ENCODE measurements at places on chromosomes 16 and 17. TPM values are rescaled to one million over a fixed set of nuclear protein-coding genes. Genes with fewer than 3 reads are reported as not detected.

DNA sequence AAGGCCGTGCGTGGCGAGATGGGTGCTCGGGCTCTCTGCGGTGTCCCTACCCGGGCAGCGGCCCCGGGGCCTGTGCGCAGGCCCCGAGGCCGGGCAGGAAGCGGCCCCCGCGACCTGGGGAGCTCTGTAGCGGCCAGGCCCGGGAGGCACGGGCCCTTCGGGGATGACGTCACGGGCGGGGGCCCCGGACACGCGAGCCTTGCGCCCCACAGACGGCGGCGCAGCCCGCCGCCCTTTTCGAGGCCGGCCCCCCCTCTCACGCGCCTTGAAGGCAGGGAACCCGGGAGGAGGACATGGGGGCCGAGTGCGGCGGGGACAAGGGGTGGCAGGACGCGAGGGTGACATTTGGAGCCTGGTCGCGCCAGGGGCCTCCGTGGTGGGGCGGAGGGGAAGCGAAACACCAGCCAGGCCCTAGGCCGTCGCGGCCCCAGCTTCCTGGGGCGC is 1.1 kb downstream of the RAI1 start:
- peak overlapping the region; percentile 92 for H3K27ac ChIP-seq
- H3K36me3 ChIP-seq: no peaks in the 10 kb centered on the region
- no peaks in the 10 kb centered on the region for H3K27me3 ChIP-seq
- peaks cover 65% of the 10 kb centered on the region for H3K4me1 ChIP-seq
- DNase-seq: peak; percentile 54

The CDH1 gene
- total RNA-seq: 0.11 TPM

The RCVRN gene
- total RNA-seq: 0.47 TPM

GRCh38 chr17:78019976-78020716 is 61.6 kb downstream of the TNRC6C start:
- H3K27me3 ChIP-seq: no peaks in the 10 kb centered on the region
- no peak for DNase-seq
- H3K36me3 ChIP-seq: peaks cover 5% of the 10 kb centered on the region
- peaks cover 30% of the 10 kb centered on the region for H3K4me1 ChIP-seq

GRCh38 chr17:37766971-37767370 is 22.1 kb upstream of the HNF1B start:
- H3K27ac ChIP-seq: no peak overlapping the region
- no peaks in the 10 kb centered on the region for H3K4me1 ChIP-seq
- H3K4me3 ChIP-seq: no peak overlapping the region
- peaks cover 76% of the 10 kb centered on the region for H3K27me3 ChIP-seq
- DNase-seq: no peak
- no peaks in the 10 kb centered on the region for H3K36me3 ChIP-seq

DNA sequence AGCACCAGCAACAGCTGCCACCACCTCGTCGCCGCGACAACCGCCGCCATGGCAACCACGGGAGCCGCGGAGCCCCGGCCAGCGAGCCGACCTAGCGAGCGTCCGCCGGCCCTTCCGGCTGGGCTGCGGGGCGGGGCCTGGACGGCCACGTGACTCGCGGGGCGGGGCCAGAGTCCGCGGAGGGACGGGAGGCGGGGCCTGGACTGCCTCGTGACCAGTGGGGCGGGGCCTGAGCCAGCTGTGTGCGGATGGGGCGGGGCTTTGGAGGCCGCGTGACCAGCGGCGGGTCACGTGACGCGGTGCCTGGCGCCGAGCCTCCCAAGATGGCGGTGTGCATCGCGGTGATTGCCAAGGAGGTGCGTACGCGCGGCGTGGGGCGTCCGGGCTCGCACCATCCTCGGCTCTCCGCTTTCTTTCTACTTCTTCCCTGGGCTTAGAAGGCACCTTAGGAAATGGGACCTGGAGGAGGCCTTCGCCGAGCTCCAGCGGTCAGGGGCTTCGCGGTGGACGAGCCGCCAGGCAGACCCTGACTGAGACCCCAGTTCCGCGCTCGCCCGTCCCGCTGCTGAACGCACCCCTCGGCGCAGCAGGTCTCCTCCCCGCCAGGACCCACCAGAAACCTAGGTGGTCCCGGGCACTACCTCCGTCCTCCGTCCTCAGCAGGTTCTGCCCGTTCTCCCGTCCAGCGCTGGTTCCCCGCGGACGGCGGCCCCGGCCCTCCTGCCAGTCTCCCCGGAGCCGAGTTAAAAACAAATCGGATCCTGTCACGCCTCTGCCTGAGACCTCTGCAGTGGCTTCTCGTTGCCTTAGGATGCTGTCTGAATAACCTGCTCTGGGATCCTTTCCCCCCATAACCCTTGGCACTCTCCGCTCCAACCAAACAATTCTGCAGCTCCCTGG is at the start of the genes GALNS and TRAPPC2L:
TSS of gene GALNS (minus strand) at position 120 of the 900 bp plus-strand sequence. CDS start at position 50, 70 bp downstream.
TSS of gene TRAPPC2L (plus strand) at position 300 of the 900 bp plus-strand sequence. CDS start at position 324, 24 bp downstream.
- H3K4me1 ChIP-seq: peaks cover 32% of the 10 kb centered on the region
- peaks cover 28% of the 10 kb centered on the region for H3K36me3 ChIP-seq
- peak within 1 kb of the TSS; percentile 92 for H3K27ac ChIP-seq
- H3K4me3 ChIP-seq: peak within 1 kb of the TSS; percentile 98
- DNase-seq: peak; percentile 99

The ITGA2B gene
- 0.91 TPM for total RNA-seq

- no peak for DNase-seq
- no peak overlapping the region for H3K27ac ChIP-seq
- H3K27me3 ChIP-seq: no peaks in the 10 kb centered on the region
These were observed 3.7 kb upstream of the DPEP2 start for GRCh38 chr16:68003031-68003430.

The SLC13A2 gene
- total RNA-seq: not detected

The ZP2 gene
- total RNA-seq: not detected

The KCNJ12 gene
- total RNA-seq: 12.3 TPM

DNA sequence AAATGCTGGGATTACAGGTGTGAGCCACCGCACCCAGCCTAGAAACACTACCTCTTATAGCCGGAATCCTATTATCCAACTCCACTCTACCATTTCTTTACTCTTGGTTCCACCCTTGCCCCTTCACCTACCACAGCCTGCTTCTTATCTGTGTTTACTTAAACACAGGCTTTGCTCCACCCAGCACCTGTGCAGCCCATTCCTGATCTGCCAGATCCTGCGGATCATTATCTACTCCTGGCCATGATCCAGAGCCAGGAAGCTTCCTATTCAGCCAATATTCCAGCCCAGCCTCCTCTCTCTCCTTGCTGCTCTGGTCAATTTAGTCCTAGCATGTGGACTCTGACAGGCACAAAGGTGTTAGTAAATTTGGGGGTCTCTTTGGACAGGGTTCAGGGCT is 98.8 kb upstream of the MED13 start:
- peaks cover 16% of the 10 kb centered on the region for H3K27me3 ChIP-seq
- no peaks in the 10 kb centered on the region for H3K4me1 ChIP-seq
- H3K27ac ChIP-seq: no peak overlapping the region
- no peaks in the 10 kb centered on the region for H3K36me3 ChIP-seq

DNA sequence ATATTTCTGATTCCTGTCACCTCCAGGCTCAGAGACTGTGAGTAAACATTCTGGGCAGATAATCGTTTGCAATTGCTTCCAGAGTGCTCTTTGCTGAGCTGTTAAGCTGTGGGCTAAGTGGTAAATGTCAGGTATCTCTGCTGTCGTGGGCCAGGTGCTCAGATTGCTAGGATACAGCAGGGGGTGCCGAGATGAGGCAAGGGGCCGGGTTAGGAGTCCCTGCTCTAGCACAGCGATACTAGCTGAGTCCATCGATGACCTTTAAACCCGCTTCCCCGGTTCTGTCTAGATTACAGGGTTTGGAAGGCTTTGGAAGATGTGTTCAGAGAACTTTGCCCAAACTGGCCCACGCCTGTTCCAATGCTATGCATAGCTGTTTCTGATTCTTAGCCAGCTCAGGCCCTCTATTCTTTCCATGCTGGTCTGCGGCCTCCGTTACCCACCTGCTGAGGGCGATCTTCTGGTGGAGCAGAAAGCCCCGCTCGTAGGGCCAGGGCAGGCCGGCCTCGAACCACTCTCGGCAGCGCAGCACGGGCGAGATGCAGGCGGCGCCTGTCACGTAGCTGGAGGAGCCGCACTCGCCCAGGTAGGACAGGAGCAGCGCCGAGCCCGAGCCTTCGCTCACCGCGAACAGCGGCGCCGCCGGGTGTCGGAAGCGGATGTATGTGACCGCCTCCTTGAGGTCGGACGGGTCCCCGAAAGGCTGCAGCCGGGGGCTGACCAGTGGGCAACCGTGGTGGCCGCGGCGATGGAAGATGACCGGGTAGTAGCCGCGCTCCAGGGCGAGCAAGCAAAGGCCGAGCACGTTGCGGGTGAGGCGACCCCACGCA is 979 bp downstream of the ABHD15 start:
- H3K4me3 ChIP-seq: peak overlapping the region; percentile 77
- DNase-seq: no peak
- peaks cover 75% of the 10 kb centered on the region for H3K4me1 ChIP-seq
- peak overlapping the region; percentile 92 for H3K27ac ChIP-seq
- no peaks in the 10 kb centered on the region for H3K27me3 ChIP-seq

GRCh38 chr17:82213251-82214011 is 789 bp upstream of the CCDC57 start:
- peak overlapping the region; percentile 85 for H3K27ac ChIP-seq
- peak overlapping the region; percentile 98 for H3K4me3 ChIP-seq

DNA sequence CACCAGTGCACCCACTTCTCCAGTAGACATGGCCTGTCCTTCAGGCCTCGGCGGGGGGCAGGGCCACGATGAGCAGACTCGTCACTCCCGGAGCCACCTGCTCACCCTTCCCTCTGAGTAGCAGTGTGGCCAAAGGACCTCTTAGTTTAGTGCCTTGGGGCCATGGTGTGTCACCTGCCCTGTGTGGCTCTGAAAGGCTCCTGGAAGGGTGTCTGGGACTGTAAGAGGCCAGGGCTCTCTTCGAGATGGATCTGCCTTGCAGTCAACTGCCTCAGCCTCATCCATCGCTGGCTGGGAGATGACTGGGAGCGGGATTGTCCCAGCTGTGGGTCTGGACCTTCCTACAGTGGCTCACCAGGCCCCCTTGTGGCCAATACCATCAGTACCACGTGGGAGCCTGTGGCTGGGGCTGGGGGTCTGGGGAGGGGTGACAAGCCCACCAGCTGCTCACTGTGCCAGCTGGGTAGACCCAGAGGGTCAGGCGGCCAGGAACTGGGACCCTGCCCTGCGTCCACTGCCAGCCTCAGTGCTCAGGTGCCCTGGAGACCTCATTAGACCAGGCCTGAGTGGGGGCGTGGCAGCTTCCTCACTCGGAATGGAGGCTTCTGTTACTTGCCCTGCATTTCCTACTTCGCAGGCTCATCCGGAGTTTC is 133.4 kb downstream of the OR1D5 start:
- peaks cover 3% of the 10 kb centered on the region for H3K4me1 ChIP-seq
- H3K36me3 ChIP-seq: peaks cover 4% of the 10 kb centered on the region
- no peak overlapping the region for H3K4me3 ChIP-seq
- H3K27me3 ChIP-seq: no peaks in the 10 kb centered on the region

- no peak overlapping the region for H3K27ac ChIP-seq
- no peaks in the 10 kb centered on the region for H3K27me3 ChIP-seq
- H3K4me3 ChIP-seq: no peak overlapping the region
- H3K4me1 ChIP-seq: peaks cover 64% of the 10 kb centered on the region
These were observed 16.3 kb downstream of the FAM117A start for GRCh38 chr17:49747632-49748031.

GRCh38 chr16:1088295-1089170 is 7.5 kb downstream of the C1QTNF8 start:
- peak overlapping the region; percentile 64 for H3K4me3 ChIP-seq
- no peaks in the 10 kb centered on the region for H3K36me3 ChIP-seq
- peaks cover 37% of the 10 kb centered on the region for H3K4me1 ChIP-seq
- H3K27me3 ChIP-seq: peaks cover 74% of the 10 kb centered on the region

- no peaks in the 10 kb centered on the region for H3K36me3 ChIP-seq
- peak overlapping the region; percentile 51 for H3K27ac ChIP-seq
- H3K27me3 ChIP-seq: peaks cover 3% of the 10 kb centered on the region
- peaks cover 27% of the 10 kb centered on the region for H3K4me1 ChIP-seq
- no peak for DNase-seq
- H3K4me3 ChIP-seq: no peak overlapping the region
These were observed 13.1 kb downstream of the ADCY7 start for GRCh38 chr16:50279504-50279865.

DNA sequence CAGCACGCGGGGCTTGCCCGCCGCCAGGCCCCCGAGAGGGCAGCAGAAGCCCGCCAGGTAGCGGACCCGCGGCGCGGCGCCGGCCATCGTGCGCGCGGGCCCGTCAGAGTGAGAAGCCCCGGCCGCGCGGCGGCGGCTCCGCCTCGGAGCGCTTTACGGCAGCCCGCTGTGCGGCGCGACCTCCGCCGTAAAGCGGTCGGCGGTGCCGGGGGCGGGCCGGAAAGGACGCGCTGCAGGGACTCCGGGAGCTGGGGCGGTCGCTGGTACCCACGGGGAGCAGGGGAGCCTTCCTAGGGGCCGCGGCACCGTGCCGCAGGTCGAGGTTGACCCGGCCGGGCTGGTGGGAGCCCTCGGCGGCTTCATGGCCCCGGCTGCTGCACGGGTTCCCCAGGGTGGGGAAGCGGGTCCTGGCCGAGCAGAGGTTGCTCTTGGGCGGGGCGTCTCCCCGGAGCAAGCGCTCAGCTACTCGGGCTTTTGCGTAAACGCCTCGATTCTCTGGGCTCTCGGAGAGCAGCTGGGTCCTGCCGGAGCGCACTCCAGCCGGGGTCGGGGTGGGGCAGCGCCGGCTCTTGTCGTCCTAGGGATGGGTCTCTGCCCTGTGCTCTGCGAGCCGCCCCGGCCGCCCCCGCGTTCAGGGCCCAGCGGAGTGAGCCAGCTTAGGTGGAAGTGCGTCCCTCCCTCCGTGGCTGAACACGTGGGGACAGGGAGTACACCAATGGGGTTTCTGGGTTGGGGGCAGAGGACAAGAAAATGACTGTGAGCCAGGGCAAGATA is at the start of gene FAAP100:
TSS of gene FAAP100 (minus strand) at position 110 of the 774 bp plus-strand sequence. CDS start at position 87, 23 bp downstream.
- no peaks in the 10 kb centered on the region for H3K27me3 ChIP-seq
- peak within 1 kb of the TSS; percentile 96 for H3K27ac ChIP-seq
- H3K36me3 ChIP-seq: peaks cover 27% of the 10 kb centered on the region
- DNase-seq: peak; percentile 82
- H3K4me1 ChIP-seq: peaks cover 62% of the 10 kb centered on the region

DNA sequence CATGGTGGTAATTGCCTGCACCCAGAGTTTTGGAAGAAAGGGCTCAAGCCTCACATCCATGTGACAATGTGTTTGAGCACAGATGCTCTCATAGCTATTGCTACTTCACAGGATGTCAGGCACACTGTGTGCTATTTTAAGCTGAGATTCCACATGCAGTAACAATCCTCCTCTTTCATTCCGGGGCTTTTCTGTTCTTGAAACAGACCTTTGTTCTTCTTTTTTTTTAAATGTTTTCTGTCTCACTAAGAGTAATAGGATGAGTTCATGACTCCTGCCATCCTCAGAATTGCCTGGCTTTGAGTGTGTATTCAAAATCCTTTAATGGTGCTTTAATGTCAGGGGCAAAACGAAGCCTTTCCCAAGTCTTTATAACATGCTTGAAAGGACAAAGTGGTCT is 198.9 kb downstream of the ABCC12 start:
- no peak overlapping the region for H3K27ac ChIP-seq
- peaks cover 4% of the 10 kb centered on the region for H3K27me3 ChIP-seq
- no peak for DNase-seq
- no peak overlapping the region for H3K4me3 ChIP-seq
- H3K36me3 ChIP-seq: no peaks in the 10 kb centered on the region

- peaks cover 27% of the 10 kb centered on the region for H3K4me1 ChIP-seq
- H3K36me3 ChIP-seq: no peaks in the 10 kb centered on the region
- peak; percentile 46 for DNase-seq
- no peak overlapping the region for H3K4me3 ChIP-seq
- no peak overlapping the region for H3K27ac ChIP-seq
These were observed 18.9 kb downstream of the LGALS9 start for GRCh38 chr17:27649929-27650328.

GRCh38 chr16:30340621-30341020 is 14.5 kb downstream of the CD2BP2 start:
- H3K36me3 ChIP-seq: no peaks in the 10 kb centered on the region
- H3K4me1 ChIP-seq: peaks cover 5% of the 10 kb centered on the region
- no peak overlapping the region for H3K27ac ChIP-seq
- H3K27me3 ChIP-seq: no peaks in the 10 kb centered on the region

Data from left ventricle myocardium inferior (tissue), 1 donor.